ENCODE measurements at places on chromosomes 6 and 20.
A peak's percentile ranks its signal among the peaks of the same experiment; 100 is the strongest.

GRCh38 chr6:144317736-144318135 is 32.6 kb downstream of the UTRN start:
- DNase-seq, result no peak

DNA sequence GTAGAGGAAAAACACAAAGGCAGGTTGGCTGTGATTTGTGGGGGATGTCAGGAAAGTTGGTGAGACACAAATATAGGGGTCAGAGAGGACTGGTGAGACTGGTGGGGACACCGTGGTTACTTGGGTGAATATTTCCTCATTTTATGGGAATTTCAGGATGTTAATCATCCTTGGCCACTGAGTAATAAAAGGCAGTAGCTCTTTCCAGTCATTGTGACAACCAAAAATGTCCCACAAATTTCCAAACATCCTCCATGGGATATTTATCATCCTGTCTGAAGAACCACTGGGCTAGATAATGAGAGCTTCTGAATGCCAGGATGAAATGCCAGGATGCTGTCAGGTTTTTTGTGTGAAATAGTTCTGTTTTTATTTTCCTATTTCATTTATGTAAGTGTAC is 374.1 kb downstream of the CD109 start:
- peak; percentile 47 for DNase-seq

GRCh38 chr6:252775-253535 is 39.3 kb upstream of the DUSP22 start:
- no peak for DNase-seq

DNA sequence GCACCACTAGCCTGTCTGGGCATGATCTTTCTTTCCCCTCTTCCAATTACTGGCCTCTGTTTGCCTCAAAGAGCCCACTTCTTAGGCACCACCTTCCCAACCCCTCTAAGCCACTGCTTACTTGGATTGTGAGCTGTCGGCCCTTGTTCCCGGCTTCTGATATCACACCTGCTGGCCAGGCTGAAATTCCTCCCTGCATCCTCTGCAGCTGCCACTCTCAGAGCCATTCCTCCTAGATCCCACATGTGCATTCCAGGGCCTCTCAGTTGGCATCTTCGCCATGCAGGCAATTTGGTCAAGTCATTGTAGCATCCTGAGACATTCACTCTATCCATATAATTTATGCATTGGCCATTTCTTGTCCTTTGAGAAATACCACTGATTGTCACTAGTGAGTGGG is 135.9 kb downstream of the OLIG3 start:
- DNase-seq, result no peak
